ENCODE measurements at places on chromosomes 4 and X.
A peak's percentile ranks its signal among the peaks of the same experiment; 100 is the strongest.

DNA sequence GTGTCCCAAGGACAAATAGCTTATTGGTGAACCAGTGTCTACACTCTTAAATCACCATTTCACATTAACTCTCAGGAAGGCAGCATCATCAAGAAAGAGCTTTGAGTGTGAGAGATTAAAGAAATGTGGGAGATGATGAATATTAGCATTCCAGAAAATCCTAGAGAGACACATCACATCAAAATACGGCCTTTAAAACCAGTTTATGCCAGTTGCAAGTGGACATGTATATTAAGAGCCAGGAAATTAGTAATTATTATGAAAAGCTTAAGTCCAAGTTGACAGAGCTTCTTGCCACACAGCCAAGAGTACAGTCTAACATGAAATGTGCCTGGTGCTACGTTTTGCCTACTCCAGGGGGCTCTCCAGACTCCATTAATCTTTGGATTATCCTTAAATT lies 503.0 kb upstream of the BOD1L1 start:
- DNase-seq, result no peak

GRCh38 chr4:37068580-37068979 lies 176.0 kb upstream of the NWD2 start:
- no peak for DNase-seq

DNA sequence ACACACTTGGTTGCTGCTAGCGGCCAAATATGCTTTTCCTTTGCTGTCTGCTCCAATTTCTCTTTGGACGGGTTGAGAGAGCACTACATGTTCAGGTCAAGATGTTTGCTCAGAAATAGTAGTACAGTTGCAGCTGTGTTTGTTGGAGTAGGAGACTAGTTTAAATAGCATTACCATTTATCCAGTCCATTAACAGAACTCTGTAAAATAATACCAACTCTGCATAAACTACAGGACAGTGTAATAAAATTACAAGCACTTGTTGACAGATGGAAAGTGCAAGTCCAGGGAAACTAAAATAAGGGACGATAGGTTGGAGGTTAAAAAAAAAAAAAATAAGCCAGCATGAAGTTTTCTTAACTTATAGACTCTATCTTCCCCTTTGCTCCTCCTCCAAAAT lies 20.2 kb downstream of the SLIT2 start:
- no peak for DNase-seq

DNA sequence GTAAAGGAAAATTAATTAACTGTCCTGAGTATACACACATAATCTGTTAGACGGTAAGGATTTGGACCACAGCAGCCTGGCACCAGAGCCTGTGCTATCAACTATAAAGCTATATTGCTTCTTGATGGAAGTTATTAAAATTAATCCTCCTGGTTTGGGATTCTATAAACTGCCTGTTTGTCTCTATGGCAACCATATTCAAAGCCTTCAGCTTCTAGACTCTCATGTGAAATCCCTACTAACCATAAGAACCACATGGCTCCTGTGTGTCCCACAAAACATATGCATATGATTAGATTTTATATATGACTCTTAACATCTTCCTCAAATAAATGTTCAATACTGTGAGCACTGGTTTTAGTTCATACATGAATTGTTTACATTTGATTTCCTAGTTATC lies 380.8 kb downstream of the ANKRD50 start:
- no peak for DNase-seq

- DNase-seq, result no peak
These were observed 71.8 kb upstream of the BMP2K start for GRCh38 chr4:78704317-78704716.

DNA sequence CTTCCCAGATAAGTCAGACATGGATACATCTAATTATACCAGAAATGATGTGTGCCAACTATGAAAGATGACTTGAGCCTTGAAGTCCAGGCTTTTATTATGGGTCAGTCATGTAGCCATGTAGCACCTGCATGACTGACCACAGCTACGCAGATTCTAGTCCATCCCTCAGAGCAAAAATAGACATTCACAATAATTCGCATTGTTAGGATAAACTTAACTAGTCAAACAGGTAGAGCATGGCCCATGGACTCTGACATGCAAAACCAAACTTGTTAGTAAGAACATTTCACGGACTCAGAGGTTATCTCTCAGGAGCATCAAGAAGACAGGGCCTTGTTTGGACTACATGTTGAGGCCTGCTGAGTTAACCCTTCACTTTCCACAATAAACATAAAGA lies 132.6 kb downstream of the PWWP3B start:
- DNase-seq, result no peak

- DNase-seq, result peak; percentile 96
These were observed 132.6 kb downstream of the FHIP1A start for GRCh38 chr4:151541389-151542071.

- DNase-seq, result no peak
These were observed 567.7 kb downstream of the MAGEB5 start for GRCh38 chrX:26783512-26784225.
